ENCODE measurements at places on chromosomes 7 and 10.

DNA sequence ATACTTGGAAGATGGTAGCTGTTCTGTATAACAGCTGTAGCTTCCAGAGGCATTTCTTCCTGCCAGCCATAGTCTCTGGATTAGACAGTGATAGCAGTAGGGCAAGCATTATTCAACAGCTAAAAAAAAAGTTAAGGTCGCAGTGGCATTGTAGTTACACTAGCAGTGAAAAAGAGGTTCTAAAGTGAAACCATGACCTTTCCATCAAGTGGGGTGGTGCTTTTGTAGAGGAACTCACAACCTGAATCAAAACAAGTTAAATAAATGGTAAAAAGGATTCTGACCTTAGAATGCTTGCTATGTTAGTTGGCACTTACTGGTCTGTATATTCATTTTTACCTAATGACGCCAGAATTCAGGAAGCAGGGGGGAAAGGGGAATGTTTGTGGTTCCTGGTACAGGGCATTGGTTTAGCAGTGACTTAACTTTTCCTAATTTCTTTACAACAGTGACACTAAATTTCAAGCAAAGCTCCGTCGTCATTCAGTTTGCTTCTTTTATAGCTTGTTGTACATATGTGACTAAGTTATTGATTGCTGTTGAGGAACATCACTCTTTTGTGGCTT lies 55.0 kb downstream of the GBF1 start:
- no peak for DNase-seq

GRCh38 chr7:131628634-131629033 lies 72.2 kb upstream of the PODXL start:
- no peak for DNase-seq

DNA sequence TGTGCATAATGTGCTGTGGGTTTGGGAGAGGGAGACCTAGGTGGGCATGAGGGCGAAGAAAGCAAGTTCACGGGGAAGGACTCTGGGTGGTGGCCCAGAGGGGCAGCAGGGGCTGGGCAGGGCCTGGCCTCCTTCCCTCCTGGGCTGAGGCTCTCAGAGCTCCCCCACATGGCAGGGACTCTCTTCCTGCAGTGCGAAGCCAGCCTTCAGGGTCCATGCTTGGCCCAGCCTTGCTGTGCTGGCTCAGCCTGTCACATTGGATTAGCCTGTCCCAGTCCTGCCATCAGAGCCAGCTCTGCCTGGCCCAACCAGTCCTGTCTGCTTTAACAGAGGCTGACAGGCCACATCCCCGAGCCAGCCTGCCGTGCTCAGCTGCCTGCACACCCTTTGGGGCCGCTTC lies 20.4 kb upstream of the ZNF488 start:
- no peak for DNase-seq

DNA sequence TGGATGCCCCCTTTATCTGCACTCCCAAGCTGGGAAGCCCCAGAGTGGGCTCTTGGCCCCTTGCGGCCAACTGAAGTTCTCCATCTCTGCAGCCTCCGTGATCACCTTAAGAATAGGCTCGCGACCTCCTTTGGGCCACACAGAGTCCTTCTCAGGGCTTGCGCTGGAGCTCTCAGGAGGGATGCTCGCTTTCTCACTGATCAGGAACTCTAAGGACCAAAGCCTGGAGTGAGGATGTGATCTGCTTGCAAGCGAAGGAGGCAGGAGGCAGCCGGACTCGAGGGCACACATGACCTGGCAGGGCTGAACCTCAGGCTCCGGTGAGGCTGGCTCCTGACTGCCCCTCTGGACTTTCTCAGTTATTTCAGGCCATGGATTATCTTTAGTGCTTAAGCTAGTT lies 192.1 kb upstream of the MKI67 start:
- DNase-seq: no peak

- DNase-seq: no peak
Observed at GRCh38 chr10:76453997-76454396, 1022.6 kb downstream of the LRMDA start.

- no peak for DNase-seq
Observed at GRCh38 chr10:103168438-103168837, 24.6 kb downstream of the NT5C2 start.

- no peak for DNase-seq
Observed at GRCh38 chr7:5870311-5870710, 10.3 kb upstream of the OCM start.

GRCh38 chr10:96044736-96045135 lies 1.4 kb downstream of the CCNJ start:
- no peak for DNase-seq

- no peak for DNase-seq
Observed at GRCh38 chr7:22952306-22953015, 61.5 kb downstream of the HYCC1 start.

DNA sequence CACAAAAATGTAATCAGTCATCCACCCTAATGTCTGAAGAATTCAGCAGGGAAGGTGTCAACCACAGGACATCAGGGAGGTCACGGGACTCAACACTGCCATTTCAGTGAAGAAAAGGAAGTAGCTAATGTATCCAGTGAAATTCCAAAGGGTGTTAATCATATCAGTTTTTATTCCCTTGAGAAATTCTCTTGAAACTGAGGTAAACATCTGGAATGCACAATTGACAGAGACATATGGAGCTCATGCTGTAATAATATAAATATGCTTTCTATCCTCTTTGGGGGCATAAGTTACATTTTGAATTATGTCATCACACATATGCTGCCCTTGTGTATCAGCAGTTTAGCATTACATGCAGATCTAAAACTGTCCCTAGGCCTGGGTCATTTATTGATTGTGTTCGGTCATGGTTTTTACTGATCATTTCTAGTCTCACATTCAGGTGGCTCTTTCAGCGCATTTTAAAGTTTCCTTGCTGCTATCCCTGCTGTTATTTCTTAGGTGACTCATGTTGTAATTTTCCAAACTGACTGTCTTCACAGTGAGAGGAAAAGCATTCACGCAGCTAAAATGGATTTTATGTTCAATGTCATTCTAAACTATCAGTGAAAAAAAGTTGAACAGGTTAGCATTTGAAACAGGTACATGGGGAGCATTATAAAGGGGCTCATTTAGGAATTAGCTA lies 273.9 kb downstream of the TSPAN12 start:
- no peak for DNase-seq

- DNase-seq: no peak
Observed at GRCh38 chr7:99748846-99749579, 14.0 kb upstream of the CYP3A7 start.

DNA sequence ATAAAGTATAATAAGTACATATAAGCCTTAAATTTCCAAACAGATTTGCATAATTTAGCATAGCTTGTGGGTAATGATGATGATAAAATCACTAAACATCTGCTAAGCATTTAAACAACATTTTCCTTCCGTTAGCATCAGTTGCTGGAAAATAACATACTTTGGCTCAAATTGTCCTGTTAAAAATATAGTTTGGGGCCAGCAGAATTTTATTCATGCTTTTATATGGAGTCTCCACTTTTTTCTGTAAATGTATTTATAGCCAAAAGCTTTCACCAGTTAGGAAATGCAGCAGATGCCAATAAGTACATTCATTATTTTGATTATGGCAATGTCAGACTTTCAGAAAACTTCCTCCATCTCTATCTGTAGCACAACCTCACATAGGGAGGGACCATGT lies 107.2 kb downstream of the CNTNAP2 start:
- DNase-seq: no peak

- no peak for DNase-seq
Observed at GRCh38 chr10:122699796-122700455, at the start of gene C10orf120. C10orf120 (minus strand) TSS chr10:122699846; CDS start chr10:122699790, 56 bp downstream.

Measured in stimulated activated CD4-positive, alpha-beta T cell treated with anti-CD3 and anti-CD28 coated beads, Interleukin-12 subunit alpha, Interleukin-12 subunit beta, amount 100 ng/mL, for 48 hours (primary cell).